ENCODE measurements at places on chromosomes 3 and 15. TPM values are rescaled to one million over a fixed set of nuclear protein-coding genes. Genes with fewer than 3 reads are reported as not detected.

DNA sequence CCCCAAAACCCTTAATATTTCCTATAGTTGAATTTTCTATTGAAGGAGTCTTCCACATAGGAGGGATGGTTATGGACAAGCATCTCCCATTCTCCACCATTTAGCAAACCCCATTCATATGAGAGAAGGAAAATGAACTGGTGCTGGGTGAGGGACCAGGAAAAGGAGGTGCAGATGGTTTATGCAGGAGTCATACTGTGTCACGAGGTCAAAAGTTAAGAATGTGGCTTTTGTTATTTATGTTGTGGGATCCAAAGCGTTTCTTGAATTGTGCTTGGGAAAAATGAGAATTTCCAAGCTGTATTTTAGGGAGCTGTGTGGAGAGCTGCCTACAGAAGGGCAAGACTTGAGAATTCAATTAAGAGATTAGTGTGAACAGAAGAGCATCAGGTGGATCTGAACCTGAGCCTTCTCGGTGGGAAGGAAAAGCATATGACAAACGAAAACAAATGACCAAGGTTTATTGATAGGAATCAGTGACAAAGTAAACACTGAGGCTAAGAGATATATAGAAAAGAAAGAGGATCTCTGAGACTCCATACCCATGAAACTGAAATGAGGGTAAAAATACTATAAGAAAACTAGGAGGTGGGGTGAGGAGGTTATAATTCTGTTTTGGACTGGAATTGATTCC, 473.3 kb upstream of the NR2F2 start:
- H3K27ac ChIP-seq, result no peak overlapping the region
- no peak overlapping the region for H3K4me3 ChIP-seq
- H3K36me3 ChIP-seq, result no peaks in the 10 kb centered on the region
- DNase-seq, result no peak

- H3K36me3 ChIP-seq, result no peaks in the 10 kb centered on the region
- no peak overlapping the region for H3K27ac ChIP-seq
- peaks cover 4% of the 10 kb centered on the region for H3K4me1 ChIP-seq
- H3K27me3 ChIP-seq, result no peaks in the 10 kb centered on the region
- no peak overlapping the region for H3K4me3 ChIP-seq
- DNase-seq, result no peak
These were observed 55.5 kb downstream of the SMAD6 start for GRCh38 chr15:66757521-66757920.

DNA sequence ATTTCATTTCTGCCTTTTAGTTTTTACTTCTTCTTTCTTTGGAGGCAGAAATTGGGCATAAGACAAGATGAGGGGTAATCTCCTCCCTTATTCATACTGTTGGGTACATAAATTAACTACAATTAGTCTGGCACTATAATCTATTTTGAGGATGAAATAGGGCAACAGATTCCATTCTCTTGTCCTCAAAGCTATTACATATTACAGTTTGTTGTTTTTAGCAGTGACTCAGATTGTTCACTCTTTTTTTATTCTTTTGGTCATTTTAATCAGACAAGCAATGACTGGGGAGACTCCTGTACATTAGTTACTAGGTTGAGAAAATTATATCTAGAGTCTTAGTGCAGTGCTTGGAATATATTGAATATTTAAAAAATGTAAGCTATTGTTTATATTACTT, 556.0 kb downstream of the OTOL1 start:
- no peaks in the 10 kb centered on the region for H3K27me3 ChIP-seq
- H3K4me1 ChIP-seq, result no peaks in the 10 kb centered on the region
- no peak for DNase-seq
- no peak overlapping the region for H3K4me3 ChIP-seq
- no peak overlapping the region for H3K27ac ChIP-seq

- no peaks in the 10 kb centered on the region for H3K4me1 ChIP-seq
- DNase-seq, result no peak
- H3K4me3 ChIP-seq, result no peak overlapping the region
- no peaks in the 10 kb centered on the region for H3K27me3 ChIP-seq
- no peaks in the 10 kb centered on the region for H3K36me3 ChIP-seq
These were observed 66.1 kb upstream of the MEX3B start for GRCh38 chr15:82111918-82112317.

GRCh38 chr3:193640165-193640715, 47.2 kb downstream of the OPA1 start:
- no peaks in the 10 kb centered on the region for H3K4me1 ChIP-seq
- no peak overlapping the region for H3K4me3 ChIP-seq
- DNase-seq, result no peak
- H3K27me3 ChIP-seq, result no peaks in the 10 kb centered on the region
- H3K27ac ChIP-seq, result no peak overlapping the region

- no peaks in the 10 kb centered on the region for H3K4me1 ChIP-seq
- no peak overlapping the region for H3K27ac ChIP-seq
- DNase-seq, result no peak
These were observed 8.3 kb upstream of the PRR23C start for GRCh38 chr3:139052802-139053600.

- no peaks in the 10 kb centered on the region for H3K4me1 ChIP-seq
- H3K36me3 ChIP-seq, result no peaks in the 10 kb centered on the region
- no peaks in the 10 kb centered on the region for H3K27me3 ChIP-seq
- DNase-seq, result no peak
- H3K27ac ChIP-seq, result no peak overlapping the region
These were observed 46.3 kb downstream of the DGKG start for GRCh38 chr3:186315581-186316354.

DNA sequence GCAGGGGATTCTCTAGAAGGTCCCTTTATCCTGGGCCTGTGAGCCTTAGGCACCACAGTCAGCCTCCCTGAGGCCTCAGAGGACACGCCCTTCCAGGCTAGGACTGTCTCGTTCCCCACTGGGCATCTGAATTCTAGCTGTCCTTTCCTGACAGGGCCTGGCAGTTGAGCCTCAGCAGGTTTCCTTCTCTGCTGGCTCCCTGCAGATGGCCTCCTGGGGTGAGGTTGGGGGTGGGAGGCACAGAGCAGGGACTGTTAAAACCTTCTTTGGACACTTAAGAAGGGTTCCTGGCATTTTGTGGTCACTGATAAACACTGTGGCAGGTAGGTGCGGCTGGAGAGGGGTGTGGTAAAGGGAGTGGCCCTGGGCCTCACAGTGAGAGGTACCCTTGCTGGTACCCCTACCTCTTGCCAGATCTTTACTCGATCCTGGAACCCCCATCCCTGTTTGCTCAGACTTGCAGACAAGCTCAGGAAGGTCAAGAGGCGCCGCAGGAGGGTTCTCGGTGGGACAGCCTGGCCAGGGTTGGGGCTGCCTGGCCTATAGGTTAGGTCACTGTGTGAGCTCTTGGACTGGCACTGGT, 8.5 kb downstream of the CLK3 start:
- no peak overlapping the region for H3K4me3 ChIP-seq
- no peak for DNase-seq
- H3K27me3 ChIP-seq, result no peaks in the 10 kb centered on the region
- H3K36me3 ChIP-seq, result peaks cover 59% of the 10 kb centered on the region

- H3K36me3 ChIP-seq, result no peaks in the 10 kb centered on the region
- H3K4me1 ChIP-seq, result peaks cover 7% of the 10 kb centered on the region
- no peaks in the 10 kb centered on the region for H3K27me3 ChIP-seq
- peak overlapping the region; percentile 52 for H3K27ac ChIP-seq
- DNase-seq, result no peak
These were observed 101.6 kb downstream of the CGNL1 start for GRCh38 chr15:57477736-57478522.

GRCh38 chr15:70420086-70420947, 322.6 kb upstream of the TLE3 start:
- H3K4me3 ChIP-seq, result no peak overlapping the region
- H3K4me1 ChIP-seq, result no peaks in the 10 kb centered on the region
- peak; percentile 58 for DNase-seq
- H3K27ac ChIP-seq, result no peak overlapping the region
- H3K36me3 ChIP-seq, result no peaks in the 10 kb centered on the region

- no peaks in the 10 kb centered on the region for H3K36me3 ChIP-seq
- H3K27ac ChIP-seq, result no peak overlapping the region
- H3K4me3 ChIP-seq, result no peak overlapping the region
- peaks cover 11% of the 10 kb centered on the region for H3K27me3 ChIP-seq
- DNase-seq, result peak; percentile 61
These were observed 2.4 kb downstream of the SLCO3A1 start for GRCh38 chr15:91855684-91856489.

DNA sequence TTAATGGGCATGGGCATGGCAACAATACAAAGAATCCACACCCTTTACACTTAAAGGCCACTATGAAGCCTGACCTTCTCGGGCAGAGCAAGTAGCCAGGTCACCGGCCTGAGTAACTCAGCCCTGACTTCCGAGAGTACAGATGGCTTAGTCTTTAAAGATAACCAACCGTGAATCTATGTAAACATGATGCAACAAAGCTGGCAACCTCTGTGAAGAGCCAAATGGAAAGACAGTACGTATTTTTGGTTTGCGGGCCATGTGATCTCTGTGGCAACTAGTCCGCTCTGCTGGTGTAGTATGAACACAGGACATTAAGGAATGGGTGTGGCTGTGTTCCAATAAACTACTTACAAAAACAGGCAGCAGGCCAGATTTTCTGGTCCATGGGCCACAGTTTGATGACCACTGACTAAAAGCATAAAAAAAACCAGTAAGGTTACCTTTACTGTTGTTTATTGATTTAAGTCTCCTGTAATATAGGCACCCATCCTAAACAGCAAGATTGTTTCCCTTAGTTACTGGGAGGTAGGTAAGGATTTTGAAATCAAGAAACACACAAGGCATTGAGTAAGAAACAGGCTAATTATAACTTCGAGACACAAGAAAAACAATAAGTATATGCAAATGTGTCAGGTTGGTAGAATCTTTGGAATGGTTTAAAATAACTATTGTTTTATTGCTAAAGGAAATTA, 14.5 kb downstream of the RIOX2 start:
- H3K4me3 ChIP-seq, result no peak overlapping the region
- peaks cover 2% of the 10 kb centered on the region for H3K36me3 ChIP-seq
- DNase-seq, result no peak
- H3K4me1 ChIP-seq, result no peaks in the 10 kb centered on the region

GRCh38 chr3:106022913-106023312, 154.1 kb upstream of the CBLB start:
- no peaks in the 10 kb centered on the region for H3K36me3 ChIP-seq
- H3K4me3 ChIP-seq, result no peak overlapping the region
- H3K27ac ChIP-seq, result no peak overlapping the region
- H3K4me1 ChIP-seq, result no peaks in the 10 kb centered on the region
- H3K27me3 ChIP-seq, result no peaks in the 10 kb centered on the region

DNA sequence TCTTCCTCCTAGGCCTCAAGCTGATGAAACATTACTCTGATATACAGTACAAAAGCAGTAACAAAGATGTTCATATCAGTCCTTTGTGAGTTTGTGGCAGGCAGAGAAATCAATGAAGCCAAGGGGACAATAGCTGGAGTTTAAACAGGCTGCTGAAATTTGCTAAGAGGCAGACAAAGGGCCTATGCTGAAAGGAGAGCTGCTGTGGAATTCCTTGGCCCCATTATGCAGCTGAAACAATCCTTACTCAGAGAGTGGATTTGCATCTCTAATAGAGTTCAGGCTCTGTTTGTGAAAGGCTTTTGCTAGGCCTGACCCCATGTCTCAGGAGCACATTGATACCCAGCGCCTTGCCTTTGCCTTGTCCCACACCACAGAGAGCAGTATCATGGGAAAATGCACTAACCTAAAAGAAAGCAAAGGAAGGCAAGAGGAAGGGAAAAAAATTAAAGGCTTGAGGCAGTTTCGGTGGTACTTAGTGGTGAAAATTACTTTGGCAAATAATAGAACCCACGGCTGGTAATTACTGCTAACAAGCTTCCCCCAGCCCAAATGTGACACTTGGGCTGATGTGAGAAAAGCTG, 195.0 kb upstream of the EPHA3 start:
- H3K27ac ChIP-seq, result peak overlapping the region; percentile 81
- no peaks in the 10 kb centered on the region for H3K27me3 ChIP-seq
- H3K36me3 ChIP-seq, result no peaks in the 10 kb centered on the region
- peak overlapping the region; percentile 22 for H3K4me3 ChIP-seq
- DNase-seq, result peak; percentile 61

Gene ITIH1
- not detected for total RNA-seq

Gene GOLGA8N
- total RNA-seq, result 0.63 TPM

Gene NTRK3
- 4.6 TPM for total RNA-seq

Gene GOLGA8J
- total RNA-seq, result not detected

Gene CD200R1
- total RNA-seq, result not detected
